ENCODE measurements at places on chromosomes 4 and X.

DNA sequence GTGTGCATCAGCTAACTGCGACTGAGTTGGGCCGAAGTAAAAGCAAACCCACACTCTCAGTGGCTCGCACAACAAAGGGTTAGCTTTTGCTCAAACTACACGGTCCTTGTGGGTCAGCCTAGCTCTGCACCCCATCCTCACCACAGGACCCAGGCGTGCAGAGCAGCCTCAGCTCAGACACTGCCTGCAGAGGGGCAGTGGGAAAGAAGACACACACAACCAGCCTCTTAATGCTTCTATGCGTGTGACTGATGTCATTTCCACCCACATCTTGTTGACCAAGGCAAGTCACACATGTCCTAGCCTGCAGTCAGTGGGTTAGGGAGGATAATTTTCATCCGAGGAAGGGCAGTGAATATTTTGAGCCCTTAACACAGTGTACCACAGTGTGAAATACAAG is 40.5 kb downstream of the HMGB2 start:
- no peak for DNase-seq

DNA sequence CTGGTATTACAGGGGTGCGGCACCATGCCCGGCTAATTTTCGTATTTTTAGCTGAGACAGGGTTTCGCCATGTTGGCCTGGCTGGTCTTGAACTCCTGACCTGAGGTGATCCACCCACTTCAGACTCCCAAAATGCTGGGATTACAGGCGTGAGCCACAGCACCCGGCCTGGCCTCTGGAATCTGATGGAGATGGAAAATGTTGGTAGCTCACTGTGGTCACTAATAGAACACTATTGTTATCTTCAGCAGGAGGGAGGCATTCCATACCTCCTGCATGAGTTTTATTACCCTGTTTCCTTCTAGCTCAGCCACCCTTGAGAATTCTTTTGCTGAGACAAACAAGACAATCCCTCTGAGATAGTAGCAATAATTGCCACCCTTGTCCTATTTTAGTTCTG is 105.0 kb downstream of the SHROOM3 start:
- no peak for DNase-seq

GRCh38 chr4:73705721-73706120 is 34.6 kb upstream of the CXCL8 start:
- DNase-seq = no peak

GRCh38 chr4:3523628-3524221 is 8.5 kb downstream of the LRPAP1 start:
- no peak for DNase-seq

GRCh38 chr4:119589165-119589564 is 39.4 kb downstream of the PDE5A start:
- DNase-seq = no peak

GRCh38 chrX:21700275-21700674 is 42.1 kb upstream of the KLHL34 start:
- DNase-seq = no peak

- no peak for DNase-seq
Observed at GRCh38 chrX:24399550-24399949, 39.1 kb downstream of the SUPT20HL1 start.

- no peak for DNase-seq
Observed at GRCh38 chr4:4868040-4868757, 8.7 kb downstream of the MSX1 start.

DNA sequence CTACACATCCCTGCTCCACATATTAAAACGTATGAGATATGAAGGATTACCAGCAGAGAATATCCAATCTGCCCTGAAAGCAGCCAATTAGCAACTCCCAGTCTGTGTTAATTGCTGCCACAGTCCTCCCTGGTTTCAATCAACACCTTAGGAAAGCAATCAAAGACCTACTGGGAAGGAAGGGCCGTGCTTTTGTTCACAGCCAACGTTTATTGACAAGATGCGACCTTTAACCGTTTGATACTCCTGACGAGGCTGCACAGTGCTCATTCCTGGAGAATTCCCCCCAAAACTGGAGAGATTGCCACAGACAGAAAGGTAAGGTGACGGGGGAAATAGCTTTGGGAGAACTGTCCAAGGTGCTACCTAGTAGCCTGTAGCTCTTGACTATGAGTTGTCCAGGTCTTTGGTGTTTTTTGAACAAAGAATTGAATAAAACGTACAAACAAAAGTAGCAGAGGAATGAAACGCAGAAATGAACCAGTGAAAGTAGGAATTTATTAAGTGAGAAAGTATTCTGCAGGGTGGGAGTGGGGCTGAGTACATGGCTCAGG is 596.5 kb downstream of the NLGN4X start:
- no peak for DNase-seq

GRCh38 chr4:158229768-158230167 is 19.5 kb downstream of the TMEM144 start:
- no peak for DNase-seq

DNA sequence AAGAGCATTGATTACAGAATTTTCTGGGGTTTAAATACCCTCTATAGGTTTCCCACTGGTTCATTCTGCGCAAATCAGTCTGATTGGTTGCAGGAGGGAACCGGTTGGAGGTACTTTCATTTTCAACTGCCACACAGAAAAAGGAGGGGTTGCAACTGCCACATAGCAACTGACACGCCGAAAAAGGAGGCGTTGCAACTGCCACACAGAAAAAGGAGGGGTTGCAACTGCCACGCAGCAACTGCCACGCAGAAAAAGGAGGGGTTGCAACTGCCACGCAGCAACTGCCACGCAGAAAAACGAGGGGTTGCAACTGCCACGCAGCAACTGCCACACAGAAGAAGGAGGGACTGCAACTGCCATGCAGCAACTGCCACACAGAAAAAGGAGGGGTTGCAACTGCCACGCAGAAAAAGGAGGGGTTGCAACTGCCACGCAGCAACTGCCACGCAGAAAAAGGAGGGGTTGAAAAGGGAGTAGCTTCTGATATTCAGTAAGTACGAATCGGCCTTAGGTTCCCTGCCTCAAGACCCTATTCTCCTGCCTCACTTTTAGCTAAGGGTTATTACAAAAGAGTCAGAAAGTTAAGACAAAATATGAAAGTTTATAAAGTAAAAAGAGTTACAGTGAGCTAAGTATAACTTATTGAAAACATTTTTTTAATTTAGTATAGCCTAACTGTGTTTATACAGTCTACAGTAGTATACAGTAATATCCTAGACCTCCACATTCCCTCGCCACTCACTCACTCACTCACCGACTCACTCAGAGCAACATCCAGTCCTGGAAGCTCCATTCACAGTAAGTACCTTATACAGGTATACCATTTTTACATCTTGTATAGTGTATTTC is 431.8 kb downstream of the KCTD8 start:
- DNase-seq = no peak

DNA sequence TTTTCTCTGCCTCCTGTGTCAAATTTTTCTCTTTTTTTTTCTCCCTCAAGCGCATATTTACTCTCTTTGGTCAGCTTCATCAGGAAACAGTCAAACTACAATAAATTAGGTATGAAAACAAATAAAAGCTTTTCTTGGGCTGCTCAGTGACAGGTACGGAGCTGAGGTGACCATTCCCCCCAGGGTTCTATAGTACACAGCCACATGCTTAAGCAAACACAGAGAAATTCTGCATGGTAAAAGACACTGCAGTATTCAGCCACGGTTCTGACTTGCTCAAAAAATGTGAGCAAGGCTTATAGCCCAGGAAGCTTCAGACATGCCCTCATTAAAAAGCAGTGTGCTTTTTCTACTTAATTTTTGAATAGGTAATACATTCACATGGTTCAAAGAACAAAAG is 138.5 kb downstream of the GRIA3 start:
- DNase-seq = no peak

- no peak for DNase-seq
Observed at GRCh38 chr4:184422378-184422777, 52.0 kb downstream of the IRF2 start.

DNA sequence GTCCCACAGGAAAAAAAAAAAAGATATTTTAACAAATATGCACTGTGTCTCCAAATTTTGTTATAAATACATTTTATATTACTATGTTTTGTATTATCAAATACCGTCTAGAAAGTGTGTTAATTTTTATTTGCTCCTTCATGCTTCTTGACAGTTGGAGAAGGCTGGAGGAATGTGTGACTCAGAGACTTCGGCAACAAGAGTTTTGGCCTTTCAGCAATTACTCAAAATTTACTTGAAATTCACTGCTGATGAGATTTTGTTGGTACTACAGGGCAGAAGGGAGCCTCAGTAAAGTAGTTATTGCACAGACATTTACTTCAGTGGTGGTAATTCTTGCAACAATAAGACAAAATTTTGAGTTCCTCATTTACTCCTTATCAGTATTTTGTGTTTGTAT is 2164.0 kb downstream of the PCDH7 start:
- no peak for DNase-seq

DNA sequence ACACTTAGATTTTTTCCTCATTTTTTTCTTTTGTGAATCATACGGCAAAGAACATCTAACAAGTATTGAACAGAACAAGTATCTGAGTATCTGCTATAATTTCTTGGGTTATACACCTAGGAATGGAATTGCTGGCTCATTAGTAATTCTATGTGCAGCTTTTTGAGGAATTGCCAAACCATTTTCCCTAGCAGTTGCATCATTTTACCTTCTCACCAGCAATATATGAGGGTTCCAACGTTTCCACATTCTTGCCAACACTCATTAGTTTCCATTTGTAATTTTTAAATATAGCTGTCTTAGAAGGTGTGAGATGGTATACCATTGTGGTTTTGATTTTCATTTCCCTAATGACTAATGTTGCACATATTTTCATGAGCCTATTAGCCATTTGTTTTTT is 41.1 kb upstream of the DCAF8L1 start:
- no peak for DNase-seq

GRCh38 chr4:33725861-33726260 is 2518.5 kb downstream of the ARAP2 start:
- no peak for DNase-seq

DNA sequence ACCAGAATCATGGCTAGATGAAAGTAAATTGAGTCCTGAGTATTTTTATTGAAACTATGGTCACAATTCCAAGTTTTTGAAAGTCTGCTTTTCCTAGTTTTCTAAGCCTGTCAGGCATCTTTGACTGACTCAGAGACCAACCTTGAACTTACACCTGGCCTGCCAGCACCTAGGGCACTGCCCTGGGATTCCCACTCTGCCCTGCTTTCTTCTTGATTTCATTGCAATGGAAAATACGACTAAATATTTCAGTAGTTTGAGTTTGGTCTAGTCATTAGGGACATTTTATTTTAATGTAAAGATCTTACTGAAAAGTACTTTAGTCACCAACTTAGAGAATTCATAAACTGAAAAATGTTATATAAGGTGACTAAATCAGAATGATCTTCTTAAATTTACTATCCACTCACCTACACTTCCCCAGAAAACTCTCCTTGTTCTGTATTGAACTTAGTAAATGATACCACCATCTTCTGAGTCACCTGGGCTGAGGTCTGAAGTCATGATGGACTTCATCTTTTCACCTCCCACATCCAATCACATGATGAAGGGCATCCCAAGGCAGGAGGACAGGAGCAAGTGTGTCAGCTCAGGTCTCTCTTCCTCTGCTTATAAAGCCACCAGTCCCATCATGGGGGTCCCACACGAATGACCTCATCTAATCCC is 11.6 kb upstream of the PYURF start:
- no peak for DNase-seq

- peak; percentile 33 for DNase-seq
Observed at GRCh38 chr4:110309675-110310074, 111.3 kb upstream of the ELOVL6 start.

DNA sequence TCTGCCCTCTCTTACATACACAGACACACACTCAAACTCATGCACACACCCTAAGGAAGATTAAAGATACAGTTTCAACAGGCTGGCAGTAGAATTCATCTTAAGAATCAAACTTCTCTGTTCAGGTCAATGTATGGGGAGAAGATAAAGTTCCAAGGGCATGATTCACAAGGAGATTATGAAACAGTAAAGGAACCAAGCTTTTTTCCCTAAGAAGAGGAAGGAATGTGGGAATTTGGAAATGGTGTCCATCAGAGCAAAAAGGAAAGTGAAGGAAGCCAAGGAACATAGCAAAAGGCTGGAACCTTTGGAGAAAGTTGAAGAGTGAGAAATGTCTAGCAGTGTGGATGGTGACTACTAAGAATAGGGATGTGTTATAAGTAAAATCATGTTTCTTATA is 191.0 kb upstream of the NPY2R start:
- DNase-seq = no peak

DNA sequence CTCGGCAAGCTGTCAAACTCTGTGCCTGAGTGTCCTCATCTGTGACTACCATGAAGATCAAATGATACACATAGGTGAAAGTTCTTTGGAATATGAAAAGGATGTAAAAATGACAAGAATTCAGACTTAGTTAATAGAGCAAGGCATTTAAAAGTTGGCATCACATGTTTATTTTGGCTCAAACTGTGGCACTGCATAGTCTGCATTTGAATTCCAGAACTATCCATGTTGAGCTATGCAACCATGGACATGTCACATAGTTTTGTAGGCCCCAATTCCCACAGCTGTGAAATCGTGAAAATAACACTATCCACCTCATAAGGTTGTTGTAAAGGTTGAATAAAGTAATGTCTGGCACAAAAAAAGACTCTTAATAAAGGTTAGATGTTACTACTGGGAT is 33.9 kb downstream of the AFF2 start:
- DNase-seq = no peak

DNA sequence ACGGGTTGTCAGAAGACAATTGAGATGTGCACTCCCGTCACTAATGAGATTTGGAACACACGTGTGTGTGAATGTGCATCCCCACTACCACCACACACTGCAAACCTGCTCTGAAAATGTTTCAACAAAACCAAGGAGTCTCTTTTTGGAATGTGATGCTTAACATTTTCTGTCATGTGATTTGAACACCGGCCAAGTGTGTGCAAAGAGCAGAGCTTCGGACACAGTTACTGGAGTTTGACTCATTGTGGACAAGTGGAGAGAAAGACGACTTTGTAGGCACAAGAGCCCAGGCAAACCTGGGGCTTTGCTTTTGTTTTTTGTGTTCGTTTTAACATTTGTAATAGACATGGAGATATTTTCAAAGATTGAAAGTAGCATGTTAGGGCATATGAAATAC is 49.2 kb downstream of the CCKAR start:
- DNase-seq = no peak

- no peak for DNase-seq
Observed at GRCh38 chr4:59094505-59094904, 1984.3 kb upstream of the IGFBP7 start.

DNA sequence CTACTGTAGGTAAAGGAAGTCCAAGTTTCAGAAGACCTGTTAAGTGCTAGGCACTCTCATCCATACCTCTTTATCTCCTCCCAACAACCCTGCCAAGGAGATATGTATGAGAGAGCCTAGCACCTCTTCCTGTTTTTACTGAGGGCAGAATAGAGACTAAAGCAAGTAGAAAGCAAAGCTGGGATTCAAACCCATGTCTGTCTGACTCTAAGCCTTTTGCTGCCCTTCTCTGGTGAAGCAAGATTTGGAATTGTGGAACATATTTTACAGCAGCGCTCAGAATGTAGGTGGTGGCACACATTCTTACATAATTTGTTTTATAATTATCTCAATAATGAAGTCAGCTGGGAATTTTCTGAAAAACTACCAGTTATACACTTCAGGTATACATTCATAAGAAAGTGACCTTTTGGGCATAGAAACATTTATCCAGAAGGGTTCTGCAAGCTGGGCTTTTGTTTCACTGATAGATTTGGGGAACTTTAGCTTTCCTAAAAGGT is 41.7 kb downstream of the SEPTIN11 start:
- no peak for DNase-seq

All from BE2C (cell line).